CD4-positive, alpha-beta T cell (primary cell): ENCODE measurements at places on chromosomes 1 and 21.

- no peak for DNase-seq
These were observed 68.5 kb upstream of the SDC3 start for GRCh38 chr1:30977105-30977504.

DNA sequence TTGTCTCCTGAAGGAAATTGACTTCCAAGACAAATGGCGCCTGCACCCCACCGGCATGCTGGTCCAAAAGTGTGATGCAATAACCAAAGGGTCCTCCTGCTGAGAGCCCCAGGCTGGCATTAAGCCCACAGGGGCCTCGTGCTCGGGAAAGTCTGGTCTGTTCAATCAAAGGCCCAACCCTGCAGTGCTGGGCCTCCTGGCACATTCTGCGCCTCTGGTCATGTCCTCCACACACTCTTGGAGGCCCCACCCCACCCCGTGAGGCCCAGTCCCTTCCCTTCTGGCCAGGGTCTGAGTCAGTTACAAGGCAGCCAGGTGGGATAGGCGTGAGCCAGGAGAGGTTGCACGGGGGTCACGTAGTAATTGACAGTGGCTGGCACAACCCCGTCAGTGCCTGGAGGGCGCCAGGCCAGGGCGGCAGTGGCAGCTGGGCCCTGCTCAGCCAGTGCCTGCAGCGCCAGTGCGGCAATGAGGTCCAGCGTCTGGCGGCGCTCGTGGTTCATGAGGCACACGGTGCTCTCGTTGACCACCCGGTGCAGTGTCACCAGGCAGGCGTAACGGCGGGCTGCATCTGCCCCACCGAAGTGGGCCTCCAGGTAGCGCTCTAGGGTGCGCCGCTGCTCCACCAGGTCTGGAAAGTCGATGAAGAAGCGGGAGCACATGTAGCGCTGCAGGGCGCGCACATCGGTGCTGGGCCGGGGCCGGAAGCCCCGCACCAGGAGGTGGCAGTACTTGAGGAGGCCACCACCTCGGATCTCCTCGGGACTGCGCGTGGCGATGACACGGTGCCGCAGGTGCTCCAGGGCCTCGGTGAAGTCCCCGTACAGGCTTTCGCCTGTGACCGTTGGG lies 6.8 kb downstream of the TENT5B start:
- no peak for DNase-seq

DNA sequence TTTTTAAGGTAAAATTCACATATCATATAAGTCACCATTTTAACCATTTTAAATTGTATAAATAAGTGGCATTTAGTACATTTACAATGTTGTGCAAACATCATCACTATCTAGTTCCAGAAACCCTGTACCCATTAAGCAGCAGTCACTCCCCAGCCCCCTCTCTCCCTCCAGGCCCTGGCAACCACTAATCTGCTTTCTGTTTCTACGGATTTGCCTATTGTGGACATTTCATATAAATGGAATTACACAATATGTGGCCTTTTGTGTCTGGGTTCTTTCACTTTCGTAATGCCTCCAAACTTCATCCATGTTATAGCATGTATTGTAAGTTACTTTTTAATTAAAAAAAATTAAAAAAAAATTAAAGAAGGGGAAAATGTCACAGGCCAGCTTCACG lies 58.0 kb upstream of the RAB3GAP2 start:
- no peak for DNase-seq

- no peak for DNase-seq
These were observed 3.9 kb downstream of the TBX15 start for GRCh38 chr1:118984086-118984721.
